Stimulated activated CD4-positive, alpha-beta T cell treated with anti-CD3 and anti-CD28 coated beads, Interleukin-4, amount 100 ng/mL, for 4 hours (primary cell): ENCODE measurements at places on chromosomes 5 and 9.

GRCh38 chr5:91352831-91353695 lies 30.1 kb downstream of the ARRDC3 start:
- DNase-seq = no peak

- no peak for DNase-seq
Measured at GRCh38 chr9:136925414-136926153, 19.0 kb downstream of the FBXW5 start.

DNA sequence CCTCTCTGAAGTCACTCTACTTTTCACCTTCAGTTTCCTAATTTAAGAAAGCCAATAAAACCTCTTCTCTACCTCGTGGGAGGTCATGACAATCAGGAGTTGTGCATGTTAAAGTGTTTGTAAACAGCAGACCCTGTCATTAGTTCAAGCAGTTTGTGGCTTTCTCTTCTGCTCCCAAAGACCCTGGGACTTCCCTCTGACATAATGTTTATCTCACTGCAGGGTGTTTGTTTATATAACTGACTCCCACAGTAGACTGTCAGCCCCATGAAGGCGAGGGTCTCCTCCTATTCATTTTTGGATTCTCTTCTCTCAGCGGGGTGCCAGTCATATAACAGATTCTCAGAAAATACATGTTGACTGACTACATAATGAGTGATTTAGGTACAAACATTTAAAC lies 360.0 kb upstream of the ZNF462 start:
- no peak for DNase-seq

GRCh38 chr9:107541523-107541922 lies 52.0 kb upstream of the KLF4 start:
- DNase-seq = no peak

GRCh38 chr5:176353533-176353932 lies 8.0 kb downstream of the KIAA1191 start:
- DNase-seq = no peak

GRCh38 chr5:88664645-88665044 lies 218.3 kb downstream of the MEF2C start:
- no peak for DNase-seq

DNA sequence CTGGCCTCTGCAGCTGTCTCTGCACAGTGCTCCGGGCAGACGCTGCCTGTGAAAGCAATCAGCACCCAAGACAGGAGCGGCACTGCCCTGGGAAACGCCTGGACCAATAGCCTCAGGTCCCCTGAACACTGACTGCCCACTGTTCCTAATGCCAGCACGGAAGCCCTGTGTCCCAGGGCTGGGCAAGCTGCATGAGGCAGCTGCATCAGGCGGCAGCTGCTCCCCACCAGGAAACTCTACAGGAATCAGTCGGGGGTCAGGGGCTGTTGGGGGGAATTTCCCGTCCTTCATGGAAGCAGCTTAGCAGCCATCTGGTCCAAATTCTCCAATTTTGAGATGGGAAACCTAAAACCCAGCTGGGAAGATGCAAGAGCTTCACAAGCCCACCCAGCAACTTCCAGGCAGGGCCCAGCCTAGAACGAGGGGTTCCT lies 118.6 kb downstream of the VAV2 start:
- DNase-seq = no peak

- no peak for DNase-seq
Measured at GRCh38 chr9:127652733-127653132, 40.7 kb downstream of the STXBP1 start.

DNA sequence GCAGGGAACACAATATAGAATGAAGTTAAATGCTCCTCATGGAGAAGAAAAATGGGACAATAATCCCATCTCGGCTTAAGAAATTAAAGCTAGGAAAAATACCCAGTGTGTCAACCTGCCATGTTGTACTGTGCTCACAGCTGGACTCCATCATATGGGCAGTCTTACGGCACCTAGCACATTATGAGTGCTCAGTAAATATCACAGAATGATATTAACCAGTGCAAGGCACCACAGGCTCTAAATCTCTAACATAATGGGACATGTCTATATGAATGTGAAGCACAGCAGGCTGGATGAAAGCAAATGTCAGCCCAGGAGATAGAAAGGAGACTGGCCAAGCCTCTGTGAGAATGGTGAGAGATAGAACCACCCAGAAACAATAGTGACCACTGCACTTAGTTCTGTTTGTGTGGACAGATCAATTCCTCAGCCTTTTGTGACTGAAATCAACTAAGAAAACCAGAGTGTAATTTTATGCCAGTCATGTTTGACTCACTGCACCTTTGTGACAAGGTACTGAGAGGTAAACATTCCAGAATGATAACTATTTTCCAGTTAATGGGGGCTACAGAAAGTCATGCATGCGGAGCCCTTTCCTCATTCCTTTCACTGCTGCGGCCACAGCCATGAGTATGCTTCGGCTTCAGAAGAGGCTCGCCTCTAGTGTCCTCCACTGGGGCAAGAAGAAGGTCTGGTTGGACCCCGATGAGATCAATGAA lies 140.4 kb upstream of the CDH6 start:
- no peak for DNase-seq

GRCh38 chr9:135970128-135970815 lies 9.1 kb upstream of the UBAC1 start:
- no peak for DNase-seq

GRCh38 chr5:133453831-133454230 lies 158.5 kb downstream of the FSTL4 start:
- DNase-seq = no peak

DNA sequence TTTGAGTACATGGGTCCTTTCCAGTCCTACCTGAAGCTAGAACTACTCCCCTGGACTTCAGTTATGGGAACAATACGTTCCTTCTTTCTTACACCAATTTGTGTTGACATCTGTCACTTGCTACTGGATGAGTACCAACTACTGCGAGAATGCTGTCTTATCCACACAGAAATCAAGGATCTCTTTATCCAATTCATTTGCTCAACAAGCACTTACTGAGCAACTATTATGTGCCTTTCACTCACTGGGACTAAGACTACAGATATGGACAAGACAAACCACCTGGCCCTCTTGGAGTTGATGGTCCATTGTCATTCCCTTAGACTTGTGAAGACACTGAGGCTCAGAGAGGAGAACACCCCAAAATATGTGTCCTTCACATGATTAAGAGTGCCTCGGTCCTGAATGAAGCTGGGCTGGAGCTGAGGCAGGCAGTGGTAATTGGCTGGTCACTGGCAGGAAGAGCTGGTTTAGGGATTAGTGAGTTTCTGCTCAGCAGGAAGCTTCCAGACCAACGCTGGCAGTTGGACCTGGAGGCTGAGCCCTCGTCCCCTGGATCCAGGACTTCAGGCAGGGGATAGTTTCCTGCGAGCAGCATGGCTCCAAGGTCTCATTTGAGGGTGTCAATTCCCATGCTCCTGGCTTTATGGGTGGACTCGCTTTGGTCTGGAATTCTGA lies 8.4 kb upstream of the ARSI start:
- DNase-seq = no peak

GRCh38 chr9:125655691-125656410 lies 51.2 kb downstream of the MAPKAP1 start:
- DNase-seq = no peak

- DNase-seq = no peak
Measured at GRCh38 chr5:73318308-73318719, 130.3 kb downstream of the FOXD1 start.

GRCh38 chr9:136324501-136325300 lies 2.6 kb upstream of the GPSM1 start:
- DNase-seq = no peak

- no peak for DNase-seq
Measured at GRCh38 chr5:151075698-151076331, 5.0 kb downstream of the TNIP1 start.

DNA sequence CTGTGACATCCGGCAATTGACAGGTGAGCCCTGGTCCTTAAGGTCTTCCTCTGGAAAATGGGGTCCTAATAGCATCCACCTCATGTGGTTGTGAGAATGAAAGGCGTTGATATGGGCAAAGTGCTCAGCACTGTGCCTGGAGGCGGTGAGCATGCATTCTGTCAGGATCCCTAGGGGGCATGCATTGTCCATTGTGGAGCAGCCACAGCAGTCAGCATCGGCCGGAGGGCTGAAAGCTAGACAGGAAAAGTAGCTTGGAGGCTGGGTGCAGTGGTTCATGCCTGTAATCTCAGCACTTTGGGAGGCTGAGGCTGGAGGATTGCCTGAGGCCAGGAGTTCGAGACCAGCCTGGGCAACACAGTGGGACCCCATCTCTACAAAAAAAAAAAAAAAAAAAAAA lies 122.2 kb downstream of the LHX2 start:
- no peak for DNase-seq

GRCh38 chr5:116032991-116033390 lies 719 bp downstream of the ARL14EPL start:
- DNase-seq = no peak

DNA sequence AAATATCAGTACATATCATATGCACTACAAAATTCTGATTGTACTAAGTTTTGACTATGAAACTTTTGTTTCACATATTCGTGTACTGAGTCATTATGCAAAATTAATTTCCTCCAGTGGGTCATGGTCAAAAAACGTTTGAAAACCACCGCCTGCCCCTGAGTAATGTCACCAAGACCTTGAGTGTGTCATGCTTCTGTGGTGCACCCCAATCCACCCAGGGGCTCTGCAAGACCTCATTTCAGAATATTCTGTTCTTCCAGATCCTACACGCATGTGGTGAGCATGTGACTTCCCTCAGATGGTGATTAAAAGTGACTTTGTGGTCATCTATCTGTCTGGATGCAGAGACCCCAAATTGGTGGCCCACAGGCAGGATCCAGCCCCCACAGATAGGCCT lies 31.0 kb downstream of the ABLIM3 start:
- DNase-seq = no peak

DNA sequence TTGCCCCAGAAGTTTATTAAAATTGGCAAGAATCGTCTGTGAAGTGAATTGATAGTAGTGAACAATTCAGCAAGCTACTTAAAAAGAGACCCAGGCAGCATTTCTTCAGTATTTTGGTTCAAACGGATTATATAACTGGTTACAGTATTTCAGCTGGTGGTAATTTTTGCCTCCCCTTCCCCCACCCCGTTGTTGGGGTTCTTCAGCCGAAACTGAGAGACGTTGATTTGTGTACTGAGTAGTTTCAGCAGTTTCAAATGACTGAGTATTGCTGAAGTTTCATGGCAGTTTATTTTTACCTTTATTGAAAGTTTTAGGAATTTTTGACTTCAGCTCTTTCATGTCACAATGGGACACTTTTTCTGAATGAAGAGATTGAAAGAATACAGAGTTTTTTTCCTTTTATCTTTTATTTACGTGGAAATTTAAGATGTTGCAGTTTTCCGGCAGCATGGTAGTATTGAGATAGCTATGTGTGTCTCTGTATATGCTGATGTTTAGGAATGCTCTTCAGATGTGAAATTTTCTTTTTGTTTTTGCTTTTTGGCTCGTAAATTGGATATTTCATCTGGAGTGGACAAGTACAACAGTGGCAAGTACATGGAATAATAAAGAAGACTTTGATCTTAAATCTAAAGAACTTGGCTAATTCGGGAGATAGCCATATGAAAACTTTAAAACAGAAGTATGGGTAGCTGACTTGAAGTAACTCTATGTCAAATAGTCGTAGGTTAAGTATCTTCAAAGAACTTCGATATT lies 1.9 kb downstream of the GPBP1 start:
- DNase-seq = no peak

DNA sequence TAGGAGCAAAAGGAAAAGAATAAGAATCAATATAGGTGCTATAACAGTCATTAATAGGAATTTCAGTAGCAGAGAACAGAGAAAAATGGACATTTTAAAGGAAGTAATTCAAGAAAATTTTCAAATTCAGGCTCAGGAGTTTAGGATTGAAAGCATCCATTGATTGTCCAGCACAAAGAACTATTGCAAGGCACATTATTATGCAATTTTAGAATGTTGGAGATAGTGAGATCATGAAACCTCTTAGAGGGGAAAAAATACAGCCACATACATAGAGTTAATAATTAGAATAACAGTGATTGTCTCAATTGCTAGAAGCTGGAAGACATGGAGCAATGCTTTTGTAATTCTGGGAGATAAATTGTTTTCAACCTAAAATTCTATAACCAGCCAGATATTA lies 31.5 kb downstream of the CNTLN start:
- no peak for DNase-seq

GRCh38 chr9:121691890-121692289 lies 40.5 kb downstream of the DAB2IP start:
- DNase-seq = no peak

DNA sequence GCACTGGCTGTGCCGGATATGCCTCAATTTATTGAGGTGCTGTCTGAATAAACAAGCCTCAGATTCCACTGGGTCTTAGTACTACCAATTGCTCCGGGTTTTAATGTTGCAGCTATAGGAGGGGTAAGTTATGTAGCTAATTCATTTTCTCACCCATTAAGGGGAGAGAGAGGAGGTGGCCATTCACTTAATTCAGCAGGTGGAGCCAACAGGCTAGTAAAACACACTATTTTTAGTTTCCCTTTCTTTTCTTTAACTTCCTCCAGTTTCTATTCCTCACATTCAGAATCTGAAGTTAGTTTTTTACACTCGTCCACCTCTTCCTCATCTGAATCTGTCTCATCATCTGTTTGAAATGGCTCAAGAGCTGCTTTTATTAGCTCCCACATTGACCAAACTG lies 105.6 kb upstream of the CDH10 start:
- DNase-seq = no peak

DNA sequence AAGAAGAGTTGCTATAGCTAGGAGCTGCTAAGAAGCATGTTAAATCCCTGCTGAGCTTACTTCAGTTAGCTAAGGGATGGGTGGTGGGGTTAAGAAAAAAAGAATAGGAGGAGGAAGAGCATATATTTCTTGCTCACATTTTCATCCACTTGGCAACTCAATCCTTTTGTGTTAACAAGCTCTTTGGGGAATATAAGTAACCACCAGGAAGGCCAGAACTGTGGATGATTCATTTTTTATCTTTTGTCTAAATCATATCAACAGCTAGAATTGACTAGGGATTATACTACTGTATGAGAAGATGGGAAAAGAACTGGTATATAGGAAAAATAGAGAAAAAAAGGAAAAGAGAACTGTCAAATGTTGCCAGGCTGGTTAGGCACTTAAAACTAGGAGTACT lies 555.3 kb upstream of the ARRDC3 start:
- DNase-seq = no peak

- DNase-seq = no peak
Measured at GRCh38 chr9:115058684-115059315, 59.2 kb downstream of the TNC start.

DNA sequence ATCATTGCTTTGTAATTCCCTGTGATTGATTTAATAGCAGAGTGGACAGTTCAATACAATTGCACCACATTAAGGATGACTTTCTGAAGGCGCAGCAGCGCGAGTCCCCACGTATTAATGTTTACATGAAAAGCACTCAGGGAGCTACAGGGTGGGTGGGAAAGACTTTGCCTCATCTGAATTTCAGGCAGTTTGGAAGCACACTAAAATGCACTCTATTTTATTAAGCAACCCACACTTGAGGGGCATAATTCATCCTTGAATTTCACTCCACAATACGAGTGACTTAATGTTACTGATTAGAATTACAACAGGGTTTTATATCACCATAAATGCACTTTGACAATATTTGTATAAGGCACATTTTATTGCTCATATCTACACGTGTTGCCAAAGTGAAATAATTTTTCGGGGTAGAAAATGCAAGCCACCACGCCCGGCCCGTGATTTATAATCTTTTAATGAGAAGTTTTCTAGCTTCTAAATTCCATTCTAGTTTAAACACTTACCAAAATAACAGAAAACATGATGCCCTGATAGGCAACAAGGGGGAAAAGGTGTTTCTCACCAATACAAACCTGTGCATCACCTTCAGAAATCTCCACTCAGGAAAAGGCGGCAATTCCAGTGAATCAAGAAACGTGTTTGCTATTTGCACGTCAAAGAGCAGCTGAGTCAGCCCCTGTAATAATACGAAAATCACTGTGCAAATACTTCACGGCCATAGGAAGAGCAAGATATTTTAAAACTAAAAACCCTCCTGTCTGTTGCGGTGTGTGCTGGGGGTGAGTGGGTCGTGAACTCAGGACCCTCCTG lies 40.5 kb downstream of the IRX4 start:
- DNase-seq = no peak
